HCT116 (cell line): ENCODE measurements at places on chromosomes 1 and 21. TPM values are rescaled to one million over a fixed set of nuclear protein-coding genes. Genes with fewer than 3 reads are reported as not detected.

Gene KCNE2
- total RNA-seq: not detected

Gene PTPN14
- 37.5 TPM for total RNA-seq

Gene EFNA1
- 19.7 TPM for total RNA-seq

Gene IFNLR1
- total RNA-seq: 7.6 TPM

Gene LEMD1
- total RNA-seq: 11.9 TPM

DNA sequence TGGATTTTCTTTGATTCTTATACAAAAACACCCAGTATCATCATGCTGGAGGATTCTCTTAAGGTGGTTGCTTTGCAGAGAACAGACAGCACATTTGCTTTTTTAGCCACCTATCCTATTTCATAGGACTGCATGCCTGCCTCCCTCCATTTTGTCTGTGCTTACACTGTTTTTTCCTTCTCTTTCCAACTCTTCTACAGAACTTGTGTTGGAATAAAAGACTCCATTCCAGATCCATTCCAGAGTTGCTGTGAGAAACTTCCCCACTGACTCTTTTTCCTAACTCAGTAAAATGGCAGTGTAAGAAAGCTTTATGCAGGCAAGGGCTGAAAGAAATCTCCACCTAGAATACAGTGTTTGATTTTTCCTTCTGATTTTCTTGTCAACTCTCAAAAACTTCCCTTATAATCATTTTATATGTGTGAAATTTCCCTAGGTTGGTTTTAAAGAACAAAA is 5.2 kb upstream of the ARID1A start:
- peaks cover 26% of the 10 kb centered on the region for H3K4me1 ChIP-seq
- no peak overlapping the region for H3K4me3 ChIP-seq
- no peaks in the 10 kb centered on the region for H3K27me3 ChIP-seq
- DNase-seq: no peak

DNA sequence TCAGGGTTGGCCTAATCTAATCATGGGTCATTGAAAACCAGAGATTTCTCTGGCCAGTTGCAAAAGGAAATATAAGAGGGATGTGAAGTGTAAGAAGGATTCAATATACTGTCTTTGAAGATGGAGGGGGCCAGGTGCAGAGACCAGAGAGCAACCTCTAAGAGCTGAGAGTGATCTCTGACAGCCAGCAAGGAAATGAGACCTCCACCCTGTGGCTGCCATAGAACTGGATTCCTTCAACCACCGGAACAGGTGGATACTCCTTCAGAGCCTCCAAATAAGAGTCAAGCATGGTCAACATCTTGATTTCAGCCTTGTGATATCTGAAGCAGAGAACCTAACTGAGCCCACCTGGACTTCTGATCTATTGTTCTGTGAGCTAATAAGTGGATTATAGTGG is 128.4 kb downstream of the CYYR1 start:
- no peaks in the 10 kb centered on the region for H3K4me1 ChIP-seq
- H3K27ac ChIP-seq: no peak overlapping the region
- no peak overlapping the region for H3K4me3 ChIP-seq
- H3K36me3 ChIP-seq: no peaks in the 10 kb centered on the region

DNA sequence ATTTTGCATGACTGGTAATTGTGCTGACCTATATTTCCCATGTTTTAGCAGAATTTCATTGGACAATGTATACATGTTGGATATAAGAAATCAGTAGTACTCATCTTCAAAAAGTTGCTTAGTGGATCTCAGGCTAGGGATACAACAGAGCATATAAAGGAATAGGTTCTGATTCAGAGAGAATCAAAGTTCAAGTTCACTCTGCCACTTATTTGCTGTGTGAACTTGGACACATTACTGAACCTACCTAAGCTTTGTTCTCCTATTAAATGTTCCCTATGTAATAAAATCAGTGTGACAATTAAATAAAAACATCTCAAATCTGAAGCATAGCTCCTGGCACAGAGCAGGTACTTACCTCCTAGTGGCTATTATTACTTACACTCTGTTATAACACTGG is 9.3 kb downstream of the CD58 start:
- H3K36me3 ChIP-seq: no peaks in the 10 kb centered on the region
- H3K4me3 ChIP-seq: no peak overlapping the region
- H3K27me3 ChIP-seq: no peaks in the 10 kb centered on the region
- H3K27ac ChIP-seq: no peak overlapping the region
- H3K4me1 ChIP-seq: peaks cover 33% of the 10 kb centered on the region
